ENCODE measurements at places on chromosomes 5 and 9.
A peak's percentile ranks its signal among the peaks of the same experiment; 100 is the strongest.

- peak overlapping the region; percentile 85 for H3K27ac ChIP-seq
- no peak overlapping the region for H3K4me3 ChIP-seq
- H3K4me1 ChIP-seq: peaks cover 36% of the 10 kb centered on the region
- peak; percentile 76 for DNase-seq
These were observed 288.2 kb upstream of the MAP3K1 start for GRCh38 chr5:56527174-56527573.

GRCh38 chr5:55191165-55191564 is 18.2 kb upstream of the CDC20B start:
- H3K4me3 ChIP-seq: no peak overlapping the region
- H3K27ac ChIP-seq: no peak overlapping the region
- no peak for DNase-seq
- peaks cover 8% of the 10 kb centered on the region for H3K4me1 ChIP-seq
- H3K36me3 ChIP-seq: no peaks in the 10 kb centered on the region

- H3K4me3 ChIP-seq: no peak overlapping the region
- DNase-seq: no peak
- H3K4me1 ChIP-seq: peaks cover 68% of the 10 kb centered on the region
- H3K27me3 ChIP-seq: no peaks in the 10 kb centered on the region
- peaks cover 20% of the 10 kb centered on the region for H3K36me3 ChIP-seq
- H3K27ac ChIP-seq: no peak overlapping the region
These were observed 55.7 kb downstream of the LHFPL2 start for GRCh38 chr5:78592735-78593386.

DNA sequence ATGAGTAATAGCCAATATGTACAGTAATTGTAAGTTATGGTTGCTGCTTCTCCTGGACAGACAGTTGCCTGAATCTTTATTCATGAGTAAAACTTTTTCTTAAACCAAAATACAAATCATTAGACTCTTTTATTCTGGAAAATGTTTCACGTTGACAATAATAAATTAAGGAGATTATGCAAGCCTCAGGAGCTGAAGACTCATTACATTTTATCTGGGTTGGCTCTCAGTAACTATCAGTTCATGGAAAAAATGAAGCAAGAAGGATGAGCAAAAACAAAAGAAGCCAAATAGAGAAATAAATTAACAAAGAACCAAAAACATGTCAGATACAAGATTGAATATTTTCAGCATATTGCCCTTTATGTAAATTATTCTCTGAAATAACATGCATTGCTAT is 88.9 kb upstream of the PRR16 start:
- H3K27me3 ChIP-seq: no peaks in the 10 kb centered on the region
- no peak overlapping the region for H3K4me3 ChIP-seq
- no peak for DNase-seq
- no peaks in the 10 kb centered on the region for H3K4me1 ChIP-seq
- H3K36me3 ChIP-seq: no peaks in the 10 kb centered on the region
- no peak overlapping the region for H3K27ac ChIP-seq

- DNase-seq: no peak
- no peaks in the 10 kb centered on the region for H3K4me1 ChIP-seq
- no peak overlapping the region for H3K4me3 ChIP-seq
- H3K27ac ChIP-seq: no peak overlapping the region
- H3K27me3 ChIP-seq: peaks cover 31% of the 10 kb centered on the region
These were observed 21.4 kb upstream of the FLT4 start for GRCh38 chr5:180670586-180671359.

DNA sequence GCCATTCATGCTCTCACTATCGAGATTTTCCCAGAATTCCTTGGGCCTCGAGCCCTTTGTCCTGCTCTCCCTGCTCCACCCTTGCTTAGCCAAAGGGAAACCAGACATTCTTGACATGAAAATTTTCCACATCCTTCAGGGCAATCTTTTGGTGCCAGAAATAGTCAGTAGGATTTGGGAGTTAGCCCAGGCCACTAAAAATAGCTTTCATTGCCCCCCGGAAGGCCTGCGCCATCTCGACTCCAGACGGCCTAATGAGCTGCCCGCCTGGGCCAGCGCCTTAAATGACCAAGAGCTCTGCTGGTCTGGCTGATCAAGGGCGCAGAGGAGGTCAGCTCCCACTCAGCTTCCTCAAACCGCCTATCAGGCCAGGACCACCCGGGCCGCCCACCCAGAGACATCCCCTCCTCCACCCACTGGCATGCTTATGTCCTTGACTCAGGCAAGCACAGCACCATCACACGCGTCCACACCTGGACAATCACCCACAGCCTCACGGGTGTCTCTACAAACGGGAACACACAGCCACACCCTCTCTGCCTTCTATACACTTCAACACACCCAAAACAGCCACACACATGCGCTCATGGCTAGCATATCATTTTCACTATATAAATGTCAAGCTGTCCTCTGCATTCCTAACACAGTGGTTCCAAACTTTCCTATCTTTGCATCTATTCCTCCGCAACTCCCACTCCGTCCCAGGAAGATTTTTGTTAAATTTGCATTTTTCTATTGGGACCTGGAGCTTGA is 20.9 kb downstream of the DUSP1 start:
- H3K27me3 ChIP-seq: no peaks in the 10 kb centered on the region
- no peaks in the 10 kb centered on the region for H3K36me3 ChIP-seq
- no peak for DNase-seq
- H3K4me3 ChIP-seq: no peak overlapping the region
- no peak overlapping the region for H3K27ac ChIP-seq
